Activated CD4-positive, alpha-beta T cell treated with anti-CD3 and anti-CD28 coated beads, Interleukin-2, amount 50 U/mL, for 4 hours (primary cell): ENCODE measurements at places on chromosomes 6 and 20.
A peak's percentile ranks its signal among the peaks of the same experiment; 100 is the strongest.

- no peak for DNase-seq
These were observed 21.9 kb upstream of the SLC17A4 start for GRCh38 chr6:25732468-25733198.

DNA sequence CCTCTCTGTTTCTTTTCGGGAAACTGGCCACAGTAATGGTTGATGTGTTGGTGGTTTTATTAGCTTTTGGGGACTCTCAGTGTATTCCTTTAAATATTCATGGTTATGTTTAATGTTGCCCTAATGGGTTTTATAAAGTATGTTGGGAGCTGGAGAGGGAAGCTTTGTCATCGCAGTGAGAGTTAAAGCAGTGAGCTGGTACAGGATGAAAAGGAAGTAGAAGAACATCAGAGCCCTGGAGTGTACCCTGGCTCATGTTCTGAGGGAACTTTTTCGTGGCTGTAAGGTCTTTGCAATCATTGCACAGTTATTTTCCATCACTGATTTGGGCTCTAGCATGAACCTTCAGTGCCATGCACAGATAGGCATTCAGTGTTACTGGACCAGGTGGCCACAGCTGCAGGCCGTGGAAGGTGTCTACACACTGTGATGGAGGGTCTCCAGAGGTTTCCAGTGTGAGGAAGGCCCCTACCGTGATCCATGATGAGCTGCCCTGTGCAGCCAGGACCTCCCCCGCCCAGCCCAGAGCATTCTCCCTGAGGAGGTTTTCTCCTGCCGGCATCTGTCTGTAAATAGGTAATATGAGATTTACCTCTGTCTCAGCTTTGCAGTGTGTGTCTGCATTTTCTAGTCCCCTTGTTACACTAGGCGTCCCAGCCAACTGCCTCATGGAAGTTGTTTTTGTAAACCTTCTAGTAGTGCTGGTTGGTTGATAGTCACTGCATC lies 22.4 kb upstream of the TMEM217 start:
- no peak for DNase-seq

- no peak for DNase-seq
These were observed 14.5 kb upstream of the KIFC1 start for GRCh38 chr6:33377171-33377570.

- no peak for DNase-seq
These were observed 120.7 kb upstream of the ADGRF1 start for GRCh38 chr6:47162793-47163192.

GRCh38 chr20:20548527-20549266 lies 163.7 kb downstream of the RALGAPA2 start:
- no peak for DNase-seq

- DNase-seq = no peak
These were observed 112.4 kb upstream of the SPACA1 start for GRCh38 chr6:87935196-87935595.

GRCh38 chr20:50188879-50189680 lies 1.6 kb upstream of the CEBPB start:
- no peak for DNase-seq

- no peak for DNase-seq
These were observed 140.6 kb downstream of the TBC1D7 start for GRCh38 chr6:13187692-13188091.

GRCh38 chr20:52789716-52790115 lies 182.4 kb upstream of the TSHZ2 start:
- no peak for DNase-seq

DNA sequence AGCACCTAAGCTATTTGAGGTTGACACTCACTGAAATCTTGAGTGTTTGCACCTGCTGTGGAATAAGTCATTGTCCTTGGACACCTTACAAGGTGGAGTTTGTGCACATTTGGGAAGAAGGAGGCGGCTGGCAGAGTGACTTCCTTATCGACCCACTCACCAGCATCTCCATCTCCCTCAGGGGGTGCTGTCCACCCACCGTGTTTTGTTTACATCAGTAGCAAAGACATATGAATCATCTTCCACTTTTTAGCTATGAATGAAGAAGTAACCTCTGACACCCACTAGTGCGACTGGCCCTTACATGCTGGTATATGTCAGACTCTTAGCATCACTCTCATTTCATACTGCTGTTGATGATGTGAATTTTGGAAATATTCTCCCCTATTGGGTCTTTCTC lies 119.5 kb upstream of the SGK1 start:
- peak; percentile 7 for DNase-seq

DNA sequence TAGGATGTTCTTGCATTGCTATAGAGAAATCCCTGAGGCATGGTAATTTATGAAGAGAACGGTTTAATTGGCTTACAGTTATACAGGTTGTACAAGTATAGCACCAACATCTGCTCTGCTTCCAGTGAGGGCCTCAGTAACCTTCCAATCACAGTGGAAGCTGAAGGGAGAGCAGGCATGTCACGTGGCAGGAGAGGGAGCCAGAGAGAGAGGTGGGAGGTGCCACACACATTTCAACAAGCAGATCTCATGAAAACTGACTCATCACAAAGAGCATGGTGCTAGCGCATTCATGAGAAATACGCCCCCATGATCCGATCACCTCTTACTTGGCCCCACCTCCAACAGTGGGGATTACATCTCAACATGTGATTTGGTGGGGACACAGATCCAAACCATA lies 871.2 kb downstream of the TFAP2A start:
- no peak for DNase-seq

DNA sequence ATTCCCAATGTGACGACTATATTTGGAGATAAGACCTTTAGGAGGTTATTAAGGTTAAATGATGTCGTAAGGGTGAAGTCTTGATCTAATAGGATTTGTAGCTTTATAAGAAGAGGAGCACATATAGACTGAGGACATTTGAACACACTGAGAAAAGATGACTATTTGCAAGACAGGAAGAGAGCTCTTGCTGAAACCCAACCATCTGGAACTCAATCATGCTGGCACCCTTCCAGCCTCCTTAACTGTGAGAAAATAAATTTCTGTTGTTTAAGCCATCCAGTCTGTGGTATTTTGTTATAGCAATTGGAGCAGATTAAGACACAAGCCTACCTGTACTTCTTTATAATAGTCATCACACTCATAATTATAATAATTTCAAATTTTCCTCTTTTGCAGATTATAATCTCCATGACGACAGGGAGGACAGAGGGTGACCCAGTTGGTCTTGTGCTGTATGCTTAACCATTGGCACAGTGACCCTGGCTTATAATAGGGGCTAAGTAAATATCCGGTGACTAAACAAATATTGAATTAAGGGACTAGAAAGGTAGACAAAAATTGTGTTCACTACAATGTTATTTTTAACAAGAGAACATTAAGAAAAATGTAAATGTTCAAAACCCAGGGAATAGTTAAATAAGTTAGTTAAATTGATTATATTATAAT lies 206.4 kb upstream of the HDDC2 start:
- no peak for DNase-seq

DNA sequence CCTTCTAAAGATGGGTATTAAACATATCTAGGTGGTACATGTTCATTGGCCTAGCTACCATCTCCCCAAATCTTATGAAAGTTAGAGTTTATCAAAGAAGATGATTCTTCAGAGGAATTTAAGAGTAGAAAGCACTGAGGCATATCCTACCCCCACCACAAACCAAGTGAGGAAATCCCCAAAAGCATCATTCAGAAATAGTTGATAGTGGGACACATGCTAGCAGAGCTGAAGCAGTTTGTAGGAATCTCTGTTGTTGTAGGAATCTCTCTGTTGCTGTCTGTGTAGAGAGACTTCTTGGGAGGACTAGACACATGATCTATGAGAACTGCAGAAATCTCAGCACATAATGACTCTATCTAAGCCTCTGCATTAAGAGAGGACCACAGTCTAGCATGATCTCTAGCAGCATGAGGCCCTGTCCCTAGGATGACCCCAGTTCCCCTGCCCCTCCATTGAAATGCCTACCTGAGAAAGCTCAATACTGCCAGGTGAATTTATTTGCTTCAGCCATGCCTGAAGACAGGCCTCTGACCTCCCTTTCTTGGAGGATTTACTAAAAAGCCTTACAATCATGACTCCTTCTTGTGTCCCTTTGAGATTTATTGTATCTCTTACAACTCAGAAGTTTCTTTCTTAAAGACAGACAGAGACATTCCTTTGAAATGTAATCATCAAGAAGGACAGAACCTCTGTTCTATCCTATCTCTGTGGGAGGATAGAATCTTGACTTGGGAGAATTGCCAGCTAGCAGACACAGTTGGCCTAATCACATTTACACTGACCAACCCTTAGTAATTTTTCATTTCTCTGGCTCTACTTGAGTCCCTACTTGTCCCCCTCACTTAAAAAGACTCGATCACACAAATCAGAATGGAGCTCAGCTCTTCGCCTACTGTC lies 582.4 kb downstream of the PHF3 start:
- no peak for DNase-seq

DNA sequence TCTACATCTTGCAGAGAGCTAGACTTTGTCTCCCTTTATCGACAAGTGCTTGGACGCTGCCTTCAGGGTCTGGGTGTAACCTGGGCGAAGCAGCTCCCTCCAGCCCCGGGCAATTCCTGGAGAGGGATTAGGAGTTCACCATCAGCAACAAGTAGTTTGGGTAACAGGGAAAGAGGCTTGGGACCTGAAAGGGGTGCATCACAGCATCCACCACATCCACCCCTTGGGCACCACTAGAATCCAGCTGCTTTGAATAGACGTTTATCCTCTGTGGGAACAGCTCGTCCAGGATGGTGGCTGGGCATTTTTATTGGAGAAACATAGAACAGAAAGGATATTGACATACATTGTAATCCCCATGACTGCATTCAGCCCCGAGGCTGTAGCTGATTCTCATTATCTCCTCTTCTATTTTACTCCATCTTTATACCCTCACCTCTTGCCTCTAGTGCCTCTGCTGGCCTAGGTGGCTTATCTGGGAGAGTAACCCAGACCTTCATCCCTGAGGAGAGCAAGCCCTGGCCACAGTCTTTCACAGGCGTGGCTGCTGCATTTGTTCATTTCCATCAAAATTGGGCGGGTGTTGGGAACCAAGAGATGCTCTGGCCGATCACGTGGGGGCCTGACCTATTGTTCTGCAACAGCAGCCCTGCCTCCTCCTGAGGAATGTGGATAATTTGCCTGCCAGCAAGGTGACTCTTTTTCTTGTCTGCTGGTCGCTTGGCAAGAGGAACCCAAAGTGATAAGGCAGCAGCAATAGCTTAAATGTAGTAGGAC lies 109.2 kb upstream of the RALGAPA2 start:
- no peak for DNase-seq

DNA sequence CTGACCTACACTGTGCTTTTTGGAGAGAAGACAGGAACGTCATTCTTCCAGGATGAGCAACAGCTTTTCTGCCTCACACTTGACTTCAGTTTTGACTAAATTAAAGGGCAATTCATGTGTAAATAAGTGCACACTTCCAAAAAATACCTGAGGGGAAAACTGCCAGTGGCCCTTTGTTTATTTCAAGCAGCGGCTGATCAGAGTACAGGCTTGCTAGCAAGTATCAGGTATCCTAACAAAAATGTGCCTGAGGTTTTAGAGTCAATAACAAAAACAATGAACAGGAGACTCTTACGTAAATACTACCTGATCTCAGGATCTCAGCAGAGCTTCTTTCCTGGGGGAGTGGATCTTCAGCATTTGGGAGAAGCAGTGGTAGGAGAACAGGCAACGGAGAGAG lies 12.4 kb downstream of the LY86 start:
- no peak for DNase-seq

DNA sequence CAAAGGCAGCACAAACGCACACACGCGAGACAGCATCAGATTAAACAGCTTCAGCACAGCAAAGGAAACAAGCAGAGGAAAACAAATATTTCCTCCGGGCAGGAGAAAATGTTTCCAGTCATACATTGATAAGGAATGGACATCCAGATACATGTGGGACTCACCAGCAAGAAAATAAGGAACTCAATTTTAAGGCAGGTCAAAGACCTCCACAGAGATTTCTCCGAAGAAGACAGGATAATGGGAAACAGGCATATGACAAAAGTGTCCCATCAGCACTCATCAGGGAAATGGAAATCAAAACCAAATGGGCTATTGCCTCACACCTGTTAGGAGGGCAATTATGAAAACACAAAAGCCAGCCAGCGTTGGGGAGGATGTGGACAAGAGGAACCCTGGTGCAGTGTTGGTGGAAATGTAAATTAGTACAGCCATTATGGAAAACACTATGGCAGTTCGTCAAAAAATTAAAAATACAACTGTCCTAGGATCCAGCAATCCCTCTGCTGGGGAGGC lies 9.7 kb upstream of the SLCO4A1 start:
- no peak for DNase-seq

GRCh38 chr6:43119482-43119881 lies 43.4 kb downstream of the PTK7 start:
- DNase-seq = no peak

DNA sequence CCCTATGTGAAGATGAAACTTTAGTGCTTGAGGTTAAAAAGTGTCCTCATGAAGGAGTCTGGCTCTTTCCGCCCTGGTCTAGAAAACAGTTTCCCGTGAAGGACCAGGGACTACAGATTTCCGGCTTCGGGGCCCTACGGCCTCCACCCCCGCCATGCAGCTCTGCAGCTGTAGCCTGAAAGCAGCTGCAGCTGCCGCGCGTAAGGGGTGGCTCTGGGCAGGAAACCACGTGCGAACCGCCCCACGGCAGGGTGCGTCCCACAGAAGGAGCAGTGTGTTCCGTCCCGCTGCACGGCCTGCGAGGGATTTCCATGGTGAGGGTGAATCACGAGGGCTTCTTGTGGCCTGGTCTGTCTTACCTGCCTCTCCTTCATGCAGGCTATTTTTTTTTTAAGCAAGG lies 117.0 kb downstream of the ERMARD start:
- DNase-seq = peak; percentile 26

DNA sequence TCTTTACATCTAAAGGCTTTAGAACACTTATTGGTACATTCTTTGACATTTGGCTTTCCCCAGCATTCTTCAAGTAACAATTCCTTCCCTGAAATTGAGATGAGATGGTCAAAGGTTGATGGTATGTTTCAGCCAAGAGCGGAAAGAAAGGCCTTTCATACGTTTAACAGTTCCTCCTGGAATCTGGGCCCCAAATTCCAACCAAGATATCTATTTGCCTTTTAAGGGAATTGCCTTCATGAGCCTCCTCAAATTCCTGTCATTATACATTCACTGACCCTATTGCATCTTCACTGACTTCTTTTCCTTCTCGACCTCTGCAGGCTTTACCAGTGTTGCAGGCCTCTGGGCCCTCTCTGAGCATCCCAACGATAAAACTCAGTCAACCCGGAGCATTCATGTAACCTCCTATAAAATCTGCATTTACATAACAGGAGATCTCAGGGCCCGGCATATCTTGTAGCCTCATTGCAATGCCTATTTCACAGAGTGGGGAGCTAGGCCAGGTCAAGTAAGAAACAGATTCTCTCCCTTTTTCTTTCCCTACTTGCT lies 18.3 kb upstream of the WFDC9 start:
- DNase-seq = no peak

- DNase-seq = no peak
These were observed 16.8 kb upstream of the CDH22 start for GRCh38 chr20:46324960-46325703.

- DNase-seq = no peak
These were observed 33.3 kb downstream of the BEND3 start for GRCh38 chr6:107082045-107082444.

GRCh38 chr6:44202972-44203750 lies 13.6 kb upstream of the MYMX start:
- no peak for DNase-seq

- no peak for DNase-seq
These were observed 291.2 kb upstream of the STXBP5 start for GRCh38 chr6:146912730-146913685.
